Effector memory CD4-positive, alpha-beta T cell (primary cell): ENCODE measurements at places on chromosomes 3 and 15.

DNA sequence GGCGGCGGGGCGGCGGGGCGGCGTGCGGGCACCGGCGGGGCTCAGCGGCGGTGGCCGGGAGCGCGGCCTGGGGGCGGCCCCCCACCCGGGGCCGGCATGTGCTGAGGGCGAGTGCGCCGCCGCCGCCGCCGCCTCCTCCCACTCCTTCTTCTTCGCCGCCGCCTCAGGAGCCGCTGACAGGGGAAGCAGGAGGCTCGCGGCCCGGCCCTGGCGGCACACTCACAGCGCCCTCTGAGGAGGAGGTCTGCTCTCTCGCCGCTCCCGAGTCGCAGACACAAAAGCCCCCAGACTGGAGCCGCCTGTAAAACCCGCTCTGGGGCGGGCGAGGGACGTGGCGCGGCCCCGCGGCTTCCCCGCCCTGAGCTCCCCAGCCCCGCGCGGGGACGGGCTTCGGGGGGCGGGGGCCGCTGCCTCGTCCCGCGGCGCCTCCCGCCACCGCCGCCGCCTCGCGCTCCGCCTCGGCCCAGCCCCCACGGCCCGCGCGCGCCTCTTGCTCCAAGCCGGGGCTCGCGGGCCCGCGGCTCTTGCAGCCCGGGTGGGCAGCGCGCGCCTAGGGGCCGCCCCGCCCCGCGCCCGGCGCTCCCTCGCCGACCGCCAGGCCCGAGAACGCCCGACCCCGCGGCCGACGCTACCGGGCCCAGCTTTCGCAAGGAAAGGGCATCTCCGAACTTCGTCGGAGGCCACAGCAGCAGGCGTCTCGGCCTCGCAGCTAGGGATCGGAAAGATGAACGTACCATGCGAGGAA lies at the start of gene PYGO1:
PYGO1 (minus strand) TSS at position 276 of the 745 bp plus-strand sequence. CDS start 462 bp downstream, outside the sequence.
- DNase-seq: no peak

DNA sequence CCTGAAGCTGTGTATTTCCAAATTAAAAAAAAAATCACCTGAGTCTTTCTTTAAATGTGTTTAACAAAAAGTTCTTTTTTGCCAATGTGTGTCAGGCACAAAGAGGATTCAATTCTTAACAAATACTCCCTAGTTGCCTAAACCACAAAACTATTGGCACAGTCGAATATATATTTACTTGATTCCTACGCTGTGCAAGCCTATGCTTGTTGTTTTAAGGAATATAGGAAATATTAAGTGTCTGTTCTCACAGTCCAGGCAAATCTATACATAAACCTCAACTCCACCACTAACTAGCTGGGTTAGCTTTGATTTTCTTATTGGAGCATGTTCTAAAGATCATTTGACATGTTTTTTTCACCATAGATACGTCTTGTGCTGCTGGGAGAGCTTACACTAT lies 571.0 kb downstream of the PYDC2 start:
- no peak for DNase-seq

DNA sequence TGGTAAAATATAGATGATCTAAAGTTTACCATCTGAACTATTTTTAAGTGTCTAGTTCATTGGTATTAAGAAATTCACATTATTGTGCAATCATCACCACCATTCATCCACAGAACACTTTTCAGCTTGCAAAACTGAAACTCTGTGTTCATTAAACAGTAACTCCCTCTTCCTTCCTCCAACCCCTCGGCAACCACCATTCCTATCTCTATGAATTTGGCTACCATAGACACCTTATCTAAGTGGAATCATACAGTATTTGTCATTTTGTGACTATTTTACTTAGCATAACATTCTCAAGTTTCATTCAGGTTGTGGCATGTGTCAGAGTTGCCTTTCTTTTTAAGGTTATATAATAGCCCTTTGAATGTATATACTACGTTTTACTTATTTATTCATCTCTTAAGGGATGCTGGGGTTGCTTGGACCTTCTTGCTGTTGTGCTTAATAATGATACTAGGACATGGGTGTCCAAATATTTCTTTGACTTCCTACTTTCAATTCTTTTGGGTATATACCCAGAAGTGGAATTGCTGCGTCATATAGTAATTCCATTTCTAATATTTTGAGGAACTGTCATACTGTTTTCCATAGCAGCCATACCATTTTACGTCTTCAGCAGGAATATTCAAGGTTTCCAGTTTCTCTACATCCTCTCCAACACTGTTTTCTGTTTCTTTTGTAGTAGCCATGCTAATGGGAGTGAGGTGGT lies 20.9 kb downstream of the KAT2B start:
- no peak for DNase-seq

- DNase-seq: no peak
Observed at GRCh38 chr15:66278671-66279070, 14.7 kb upstream of the DIS3L start.

DNA sequence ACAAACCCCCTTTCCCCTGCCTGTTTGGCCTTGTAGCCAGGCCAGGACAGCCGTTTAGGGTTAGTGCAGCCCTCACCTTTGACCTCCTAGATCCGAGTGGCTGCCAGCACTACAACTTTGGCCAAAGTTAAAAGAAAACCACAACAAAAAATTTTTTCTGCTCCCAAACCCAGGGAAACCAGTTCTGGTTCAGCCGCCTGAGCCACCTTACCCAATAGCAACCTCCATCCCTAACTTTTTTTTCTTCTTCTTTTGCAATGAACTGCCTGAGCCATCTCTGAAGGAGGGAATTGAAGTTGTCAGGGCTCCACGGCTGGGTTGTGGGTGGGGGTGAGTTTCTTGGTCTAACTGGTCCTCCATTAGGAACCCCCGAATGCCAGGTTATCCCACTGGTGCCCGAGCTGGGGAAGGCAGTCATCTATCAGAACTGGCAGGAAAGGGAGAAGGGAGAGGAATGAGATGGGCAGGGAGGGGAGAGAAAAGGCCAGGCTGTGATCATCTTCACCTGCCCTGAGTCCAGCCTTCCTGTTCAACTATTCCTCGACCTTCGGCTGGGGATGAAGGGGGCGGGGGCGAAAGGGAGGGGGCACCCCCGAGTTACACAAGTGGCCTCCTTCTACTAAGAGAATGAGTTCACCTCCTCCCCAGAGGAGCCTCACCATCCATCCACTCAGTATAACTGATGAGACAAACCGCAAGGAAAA lies 6.2 kb upstream of the NR2F2 start:
- DNase-seq: no peak

DNA sequence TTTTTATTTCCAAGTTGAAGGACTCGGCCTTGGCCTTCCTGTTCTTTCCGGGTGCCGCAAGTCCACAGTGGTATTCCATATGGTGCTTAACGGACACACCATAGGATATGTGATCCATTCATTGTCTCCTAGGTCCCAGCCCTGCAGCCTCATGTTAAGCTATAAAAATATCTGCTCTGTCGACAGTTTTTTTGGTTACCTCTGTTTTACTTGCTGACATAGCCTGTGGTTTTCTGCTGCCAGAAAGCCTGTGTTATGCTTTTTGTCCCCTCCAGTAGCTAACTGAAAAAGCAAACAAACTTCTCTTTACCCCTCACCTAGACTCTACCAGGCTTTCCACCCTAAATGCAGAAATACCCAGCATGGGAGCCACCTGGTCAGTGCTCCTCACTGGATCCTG lies 5.3 kb downstream of the INAFM2 start:
- no peak for DNase-seq

DNA sequence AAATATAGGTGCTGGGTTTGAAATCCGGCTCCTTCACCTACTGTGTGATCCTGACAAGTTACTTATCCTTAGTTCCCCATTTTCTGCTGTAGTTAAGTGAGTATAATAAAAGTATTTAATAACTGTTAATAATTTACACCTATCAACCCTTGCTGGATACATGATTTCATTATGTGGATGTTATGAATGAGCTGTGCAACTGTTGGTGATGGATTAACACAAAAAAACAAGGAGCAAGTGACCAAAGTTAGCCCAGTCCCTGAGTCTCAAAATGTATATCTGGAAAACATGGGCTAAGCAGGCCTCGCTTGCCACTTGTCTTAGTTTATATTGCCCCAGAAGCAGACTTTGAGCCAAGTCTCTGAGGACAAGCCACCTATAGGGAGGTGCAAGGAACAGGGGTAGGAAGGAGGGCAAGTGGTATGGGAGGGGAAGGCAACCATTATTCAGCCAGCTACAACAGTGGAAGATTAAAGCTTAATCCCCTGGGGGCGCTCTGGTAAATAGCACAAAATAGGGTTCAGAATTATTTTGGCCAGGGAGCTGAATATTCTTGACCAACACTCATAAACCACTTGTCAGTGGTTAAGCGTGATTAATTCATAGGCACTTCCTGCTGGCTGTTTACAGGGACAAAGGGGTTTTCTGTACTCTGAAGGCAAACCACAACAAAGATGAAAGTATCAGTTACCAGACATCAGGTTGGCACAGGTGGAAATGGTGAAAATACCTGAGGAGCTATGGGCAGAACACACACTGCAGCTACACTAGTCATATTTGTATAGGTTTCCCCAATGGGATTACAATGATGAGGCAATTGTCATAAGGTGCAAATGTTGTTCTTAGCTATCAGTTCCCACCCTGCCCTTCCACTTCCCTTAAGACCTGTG lies 76.2 kb downstream of the TRIM42 start:
- DNase-seq: no peak

DNA sequence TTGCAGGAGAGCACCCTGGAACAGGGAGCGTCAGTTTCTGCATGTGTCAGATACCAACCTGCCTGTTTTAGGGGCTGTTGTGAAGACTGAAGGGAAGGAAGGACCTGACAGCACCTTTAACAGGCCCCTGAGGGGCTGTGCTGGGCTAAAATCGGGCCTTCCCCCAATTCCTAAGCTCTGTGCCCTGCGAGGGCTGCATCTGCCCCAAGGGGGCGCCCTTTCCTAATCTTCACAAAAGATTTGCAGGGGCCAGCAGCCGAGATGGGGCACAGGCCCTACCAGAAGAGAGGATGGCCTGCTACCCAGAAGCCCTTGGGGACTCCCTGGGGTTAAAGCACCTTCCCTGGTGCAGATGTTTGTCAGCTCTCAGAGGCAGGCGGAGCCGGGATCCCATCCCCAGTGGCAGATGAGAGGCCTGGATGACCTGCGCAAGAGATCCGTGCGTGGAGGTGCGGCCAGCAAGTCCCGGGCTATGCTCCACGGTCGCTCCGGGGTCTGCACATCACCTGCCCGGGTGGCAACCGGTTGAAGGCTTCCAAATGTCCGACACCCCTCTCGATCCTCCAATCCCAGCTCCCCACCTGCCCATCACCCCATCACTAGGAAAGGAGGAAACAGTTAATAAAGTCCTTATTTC lies 53.6 kb downstream of the RHCG start:
- no peak for DNase-seq

- DNase-seq: no peak
Observed at GRCh38 chr3:16056217-16056616, 118.3 kb upstream of the GALNT15 start.

DNA sequence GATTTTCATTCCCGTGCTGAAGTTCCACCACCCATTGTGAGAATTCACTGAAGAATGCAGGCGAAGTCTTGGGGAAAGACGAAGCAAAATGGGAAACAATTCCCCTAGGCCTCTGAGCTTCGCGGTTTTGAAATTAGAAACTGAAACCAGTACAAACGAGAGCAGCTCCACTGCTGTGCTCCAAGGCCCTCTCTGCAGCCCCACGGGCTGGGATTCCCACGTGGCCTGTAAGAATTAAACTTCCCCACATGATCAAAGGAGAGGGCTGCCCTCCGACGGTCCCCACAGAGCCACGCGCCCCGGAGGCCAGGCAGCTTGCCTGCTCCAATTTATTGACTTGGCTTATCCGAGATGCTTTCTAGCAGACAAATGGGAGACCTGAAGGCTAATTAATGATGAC lies 144.0 kb downstream of the GREM1 start:
- no peak for DNase-seq

DNA sequence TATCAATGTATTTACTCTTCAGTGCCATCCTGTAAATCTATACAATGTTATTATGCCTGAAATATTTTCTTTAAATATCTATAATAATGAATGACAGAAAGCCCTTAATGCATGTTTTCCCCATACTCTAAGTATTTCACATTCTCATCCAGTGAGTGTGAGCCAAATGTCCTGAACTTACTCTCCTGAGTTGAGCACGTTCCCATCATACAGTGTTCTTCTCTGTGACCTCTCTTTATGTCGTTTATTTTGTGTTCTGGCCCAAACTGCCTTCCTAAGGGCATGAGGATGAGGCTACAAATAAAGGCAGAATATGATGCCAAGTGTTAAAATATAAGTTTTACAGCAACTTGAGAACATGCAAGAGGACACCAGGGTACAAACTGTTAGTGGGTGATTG lies 3.3 kb downstream of the OSBPL10 start:
- DNase-seq: no peak

DNA sequence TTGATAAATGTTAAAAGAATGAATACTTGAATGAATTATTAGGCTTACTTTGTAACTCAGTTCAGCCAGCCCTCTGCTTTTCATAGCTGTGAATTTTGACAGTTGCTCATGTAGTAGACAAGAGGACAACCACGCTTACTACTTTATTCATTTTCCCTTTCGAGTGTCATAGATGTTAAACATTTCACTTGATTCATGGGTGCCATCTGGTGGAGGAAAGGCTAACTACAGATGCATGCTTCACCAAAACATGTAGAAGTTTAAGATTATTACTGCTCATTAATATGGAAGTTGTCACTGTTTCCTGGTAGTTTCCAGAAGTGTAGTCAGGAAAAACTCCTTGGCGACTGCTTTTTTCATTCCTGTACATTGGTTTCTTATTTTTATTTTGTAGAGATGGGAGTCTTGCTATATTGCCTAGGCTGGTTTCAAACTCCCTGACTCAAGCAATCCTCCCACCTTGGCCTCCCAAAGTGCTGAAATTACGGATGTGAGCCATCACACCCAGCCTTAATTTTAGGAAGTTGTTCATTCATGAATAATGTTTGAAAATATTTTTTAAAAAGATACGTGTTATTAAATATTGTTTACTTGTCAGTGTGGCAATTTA lies 163.2 kb downstream of the B3GALNT1 start:
- peak; percentile 51 for DNase-seq

DNA sequence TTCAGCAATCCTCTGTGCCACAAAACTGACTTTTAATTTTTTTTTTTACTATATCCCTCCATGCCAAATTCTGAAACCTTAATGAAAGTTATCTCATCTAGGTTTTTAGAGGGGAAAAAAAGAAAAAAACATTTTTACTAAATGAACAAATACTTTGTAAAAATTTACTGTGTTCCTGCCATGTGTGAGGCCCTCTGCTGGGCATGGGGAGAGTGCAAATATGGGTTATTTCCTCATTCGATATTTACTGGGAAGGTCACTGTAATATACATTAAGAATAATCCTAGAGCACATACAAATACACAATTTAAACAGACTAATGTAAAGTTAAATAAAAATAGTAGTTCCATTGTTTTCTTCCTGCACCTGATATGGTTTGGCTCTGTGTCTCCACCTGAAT lies 215.0 kb downstream of the GRM7 start:
- DNase-seq: no peak

- DNase-seq: no peak
Observed at GRCh38 chr3:74613060-74613459, 1.4 kb downstream of the CNTN3 start.

GRCh38 chr3:135155228-135155627 lies 360.2 kb downstream of the EPHB1 start:
- no peak for DNase-seq

DNA sequence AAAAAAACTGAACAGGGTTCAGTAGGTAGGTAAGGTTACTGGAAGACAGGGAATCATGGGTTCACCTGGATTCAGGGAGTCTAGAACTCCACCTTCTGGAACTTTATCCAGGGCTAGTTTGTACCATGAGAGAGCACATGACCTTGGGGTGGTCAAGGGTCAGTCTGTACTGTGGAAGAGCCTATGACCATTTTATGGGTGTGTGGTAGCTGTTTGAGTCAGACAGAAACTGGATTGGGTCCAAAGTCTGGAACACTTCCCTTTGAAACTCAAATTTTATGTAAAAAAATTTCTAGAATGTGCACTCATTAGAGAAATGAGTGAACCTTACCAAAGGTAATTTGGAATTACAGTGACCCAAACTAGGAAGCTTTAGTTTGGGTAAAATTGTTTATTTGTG lies 486.0 kb upstream of the AGTR1 start:
- DNase-seq: no peak
